Stimulated activated CD4-positive, alpha-beta T cell treated with anti-CD3 and anti-CD28 coated beads, Interleukin-1b, Interleukin-23, amount 100 ng/mL, for 24 hours (primary cell): ENCODE measurements at places on chromosomes 2 and 18.

- DNase-seq: no peak
Measured at GRCh38 chr2:980176-980575, 29.5 kb downstream of the SNTG2 start.

DNA sequence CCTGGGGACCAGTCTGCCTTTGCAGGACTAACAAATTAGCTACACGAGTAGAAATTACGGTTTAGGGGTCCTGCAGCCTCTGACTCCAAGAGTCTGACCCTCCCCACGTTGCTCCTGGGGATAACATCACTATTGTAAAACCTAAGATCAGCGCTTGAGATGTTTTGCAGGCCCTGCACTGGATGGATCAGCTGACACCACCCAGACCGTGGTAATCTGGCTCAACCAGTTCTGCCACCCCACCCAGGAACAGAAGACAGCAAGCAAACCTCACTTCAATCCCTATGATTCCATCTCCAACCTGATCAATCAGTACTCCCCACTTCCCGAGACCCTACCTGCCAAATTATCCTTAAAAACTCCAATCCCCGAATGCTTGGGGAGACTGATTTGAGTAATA, 31.7 kb downstream of the NGEF start:
- no peak for DNase-seq

GRCh38 chr2:239806276-239806675, 218.9 kb downstream of the NDUFA10 start:
- DNase-seq: no peak

- no peak for DNase-seq
Measured at GRCh38 chr2:127163921-127164320, 56.2 kb downstream of the CYP27C1 start.

GRCh38 chr2:58006256-58006951, 40.2 kb upstream of the VRK2 start:
- DNase-seq: no peak

DNA sequence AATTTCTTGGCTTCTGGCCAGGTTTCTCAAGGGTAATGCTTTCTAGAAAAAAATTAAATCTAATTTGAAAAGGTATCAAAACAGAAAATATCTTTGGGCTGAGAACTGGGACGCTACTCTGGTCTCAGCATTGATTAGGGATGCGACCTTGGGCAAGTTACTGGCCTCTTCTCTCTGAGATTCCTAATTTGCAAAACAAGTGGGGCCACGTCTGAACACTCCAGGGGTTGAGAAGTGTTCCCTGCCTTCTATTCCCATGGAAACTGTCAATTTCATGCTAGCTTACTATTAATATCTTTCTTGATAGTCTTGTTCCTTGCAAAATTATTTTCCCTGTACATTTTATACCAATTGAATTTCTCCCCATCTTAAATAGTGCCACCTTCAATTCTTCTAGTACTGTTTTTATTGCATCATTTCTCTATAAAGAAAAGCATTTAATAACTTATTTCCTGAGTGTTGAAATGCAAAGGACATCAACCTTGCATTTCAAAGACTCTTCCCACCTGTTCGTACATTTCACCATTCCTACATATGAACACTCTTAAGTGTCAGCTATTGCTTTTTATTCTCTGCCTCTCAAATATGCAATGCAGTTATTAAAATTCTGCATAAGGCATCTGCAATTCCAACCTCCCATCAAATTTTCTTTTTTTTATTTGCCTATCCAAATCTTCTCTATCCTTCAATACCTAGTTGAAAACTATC, 118.3 kb upstream of the DSEL start:
- no peak for DNase-seq

DNA sequence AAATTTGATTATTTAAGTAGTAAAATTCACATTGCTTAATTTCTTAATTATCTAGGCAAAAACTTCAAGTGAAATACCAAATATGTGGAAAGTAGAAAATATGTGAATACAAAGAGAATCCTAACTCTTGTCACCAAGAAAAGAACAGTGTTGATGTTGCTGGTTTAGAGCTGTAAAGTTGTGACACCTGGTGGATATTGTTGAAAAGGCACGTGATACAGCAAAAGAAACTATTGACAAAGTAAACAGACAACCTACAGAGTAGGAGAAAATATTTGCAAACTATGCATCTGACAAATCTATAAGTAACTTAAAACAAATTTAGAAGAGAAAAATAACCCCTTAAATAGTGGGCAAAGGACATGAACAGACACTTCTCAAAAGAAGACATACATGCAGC, 25.6 kb upstream of the ZC3H15 start:
- DNase-seq: no peak

- no peak for DNase-seq
Measured at GRCh38 chr2:38930600-38930999, 40.9 kb downstream of the ARHGEF33 start.

DNA sequence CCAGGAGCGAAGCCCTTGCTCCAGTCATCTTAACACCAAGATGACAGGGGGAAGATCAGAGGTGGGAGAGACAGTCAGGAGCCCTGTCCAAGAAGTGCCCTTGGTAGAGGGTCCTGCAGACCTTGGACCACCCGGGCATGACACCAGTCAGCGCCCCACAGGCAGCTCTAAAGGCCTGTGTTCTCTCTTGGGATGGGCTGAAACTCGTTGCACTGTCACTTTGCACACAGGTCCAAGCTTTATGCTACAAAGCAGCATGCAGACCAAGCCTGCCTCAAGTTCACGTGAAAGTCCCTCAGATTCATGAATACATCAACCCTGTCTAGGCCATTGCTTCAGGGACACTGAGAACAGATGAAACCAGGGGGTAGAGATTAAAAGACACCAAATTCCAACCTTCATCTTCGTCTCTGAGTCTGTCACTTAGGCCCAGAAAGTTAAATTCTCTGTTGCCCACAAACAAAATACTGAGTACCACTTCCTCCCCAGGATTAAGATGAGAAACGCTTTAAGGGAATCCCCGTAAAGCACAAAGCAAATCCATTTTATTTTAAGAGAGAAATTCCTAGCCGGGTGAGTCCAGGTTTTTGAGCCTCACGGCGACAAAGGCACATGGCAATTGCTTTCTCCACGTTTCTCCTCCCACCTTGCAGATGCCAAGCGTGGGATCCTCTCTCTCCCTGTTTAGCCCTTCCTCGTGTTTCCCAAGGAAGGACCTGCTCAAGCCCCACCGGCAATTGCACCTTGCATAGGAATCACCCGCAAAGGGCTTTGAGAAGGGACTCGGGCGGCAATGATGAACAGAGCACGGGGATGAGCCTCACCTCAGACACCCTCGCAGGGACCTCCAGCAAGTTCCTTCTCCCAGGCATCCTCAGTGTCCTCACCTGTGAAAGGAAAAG, 75.0 kb upstream of the ID2 start:
- DNase-seq: no peak

DNA sequence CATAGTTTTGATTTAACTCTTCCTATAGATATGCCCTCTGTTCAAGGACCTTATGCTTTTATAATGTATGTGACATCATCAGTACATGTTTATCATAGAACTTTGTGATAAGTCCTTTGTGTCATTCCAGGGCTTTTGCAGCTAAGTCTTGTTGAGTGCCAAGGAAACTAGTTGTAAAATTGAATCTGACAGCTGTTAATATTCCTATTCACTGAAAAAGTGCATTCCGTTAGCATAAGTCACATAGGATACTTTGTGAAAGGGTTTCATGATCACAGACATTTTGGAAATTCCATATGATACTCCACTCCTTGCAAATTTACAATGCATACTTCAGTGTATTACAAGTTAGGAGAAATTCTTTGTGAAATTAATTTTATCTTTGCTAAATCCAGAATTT, 503.4 kb downstream of the CCDC85A start:
- DNase-seq: no peak

DNA sequence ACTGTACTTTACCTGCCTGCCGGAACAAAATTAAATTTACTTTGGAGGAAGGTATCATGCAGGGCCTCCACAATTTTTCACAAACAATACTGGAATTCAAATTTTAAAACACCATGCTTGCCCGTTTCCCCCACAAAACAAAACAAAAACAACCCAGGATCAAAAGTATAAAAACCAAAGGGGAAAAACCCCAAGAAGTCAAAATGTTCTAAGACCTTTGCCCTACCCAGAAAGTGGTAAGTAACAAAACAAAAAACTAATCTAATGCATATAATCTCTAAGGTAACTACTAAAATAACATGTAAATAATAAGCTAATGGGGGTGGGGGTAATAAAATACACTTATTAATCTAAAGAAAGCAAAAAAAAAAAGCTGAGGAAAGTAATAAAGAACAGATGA, 60.5 kb downstream of the CUL3 start:
- DNase-seq: no peak

- DNase-seq: peak; percentile 6
Measured at GRCh38 chr2:71358931-71359671, 27.5 kb downstream of the ZNF638 start.

DNA sequence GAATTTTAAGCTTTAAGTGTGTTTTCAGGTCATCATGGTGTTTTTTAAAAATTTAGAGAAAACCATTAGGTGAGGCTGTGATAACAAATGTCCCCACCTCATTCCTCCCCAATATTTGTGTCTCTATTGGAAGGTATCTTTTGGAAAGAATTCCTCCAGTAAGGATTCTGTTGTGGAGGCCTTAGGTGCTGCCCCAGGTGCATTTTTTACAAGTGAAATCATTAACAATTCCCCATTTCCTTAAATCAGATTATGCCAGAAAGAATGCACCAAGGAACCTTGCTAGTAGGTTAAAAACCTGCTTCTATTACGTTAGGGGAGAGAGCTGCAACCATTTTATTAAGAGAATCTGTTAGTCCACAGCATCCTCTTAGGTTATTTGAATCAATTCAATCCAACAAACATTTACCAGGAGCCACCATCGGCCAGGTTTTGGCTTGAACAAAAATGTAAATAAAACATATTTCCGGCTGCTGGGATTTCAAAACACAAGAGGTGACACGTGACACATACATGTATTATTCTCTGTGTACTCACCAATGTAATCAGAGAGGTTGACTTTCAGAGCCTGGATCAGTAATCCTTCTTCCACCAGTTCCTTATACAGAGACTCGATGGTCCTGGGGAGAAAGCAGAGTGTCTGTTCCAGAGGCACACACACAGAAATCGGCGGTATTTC, 112.5 kb upstream of the ASB18 start:
- DNase-seq: no peak

DNA sequence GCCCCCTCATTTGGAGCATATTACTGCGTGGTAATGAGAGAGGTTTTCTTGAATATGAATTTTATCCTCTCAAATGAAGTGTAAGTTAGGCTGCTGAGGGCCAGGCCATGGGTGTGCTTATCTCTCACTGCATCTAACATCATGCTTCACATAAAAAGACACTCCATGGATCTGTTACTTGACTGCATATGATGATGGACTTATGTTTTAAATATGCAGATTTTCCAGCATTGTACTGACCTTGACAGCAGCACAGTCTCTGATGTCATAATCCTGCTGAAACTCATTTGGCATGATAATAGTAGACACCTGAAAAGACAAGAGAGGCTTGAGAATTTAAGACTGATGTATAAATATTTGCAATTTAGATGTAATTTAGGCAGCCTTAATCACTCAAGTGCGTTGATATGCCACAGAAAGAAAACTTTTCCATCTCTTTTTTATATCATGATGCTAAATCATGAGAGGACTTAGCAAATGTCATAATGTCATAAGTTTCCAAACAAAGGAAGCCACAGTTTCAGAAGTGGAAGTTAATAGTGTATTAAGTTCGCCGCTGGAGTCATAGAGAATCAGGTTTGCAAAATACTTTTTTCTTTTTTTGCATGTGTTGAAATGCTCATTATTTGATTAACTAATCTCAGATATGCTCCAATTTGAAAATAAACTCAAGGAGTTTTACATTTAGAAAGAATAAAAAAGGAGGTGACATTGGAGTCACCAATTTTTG, 62.7 kb upstream of the CD302 start:
- no peak for DNase-seq

- no peak for DNase-seq
Measured at GRCh38 chr18:78526275-78526674, 453.3 kb upstream of the SALL3 start.

DNA sequence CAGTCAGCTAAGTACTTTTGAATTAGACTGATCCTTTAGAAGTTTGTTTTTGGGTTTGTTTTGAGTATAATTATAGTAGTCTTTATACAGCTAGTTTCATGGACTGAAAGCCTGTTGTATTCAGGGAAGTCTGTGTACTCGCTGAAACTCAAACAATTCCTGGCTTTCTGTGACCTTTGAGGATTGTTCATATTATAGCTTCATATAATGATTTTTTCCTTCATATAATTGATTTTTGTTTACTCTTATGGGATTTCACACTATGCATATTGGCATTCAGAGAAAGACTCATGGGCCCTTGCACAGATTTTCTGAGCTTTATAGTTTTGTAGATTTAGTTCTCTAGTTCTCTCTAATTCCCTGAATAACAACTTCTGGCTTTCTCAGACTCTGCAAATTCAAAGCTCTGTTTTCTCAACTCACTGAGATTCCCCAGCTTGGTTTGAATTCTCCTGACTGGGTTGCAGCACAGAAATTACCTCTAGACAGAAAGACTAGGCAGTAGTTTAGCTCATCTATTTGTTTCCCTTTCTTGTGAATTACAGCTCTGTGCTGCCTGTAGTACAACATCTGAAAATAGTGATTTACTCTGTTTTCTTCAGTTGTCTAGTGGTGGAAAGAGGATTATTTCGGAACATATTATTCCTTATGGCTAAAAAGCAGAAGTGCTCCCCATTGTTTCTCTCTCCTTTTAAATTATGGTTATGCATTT, 495.9 kb upstream of the CNTNAP5 start:
- DNase-seq: no peak

DNA sequence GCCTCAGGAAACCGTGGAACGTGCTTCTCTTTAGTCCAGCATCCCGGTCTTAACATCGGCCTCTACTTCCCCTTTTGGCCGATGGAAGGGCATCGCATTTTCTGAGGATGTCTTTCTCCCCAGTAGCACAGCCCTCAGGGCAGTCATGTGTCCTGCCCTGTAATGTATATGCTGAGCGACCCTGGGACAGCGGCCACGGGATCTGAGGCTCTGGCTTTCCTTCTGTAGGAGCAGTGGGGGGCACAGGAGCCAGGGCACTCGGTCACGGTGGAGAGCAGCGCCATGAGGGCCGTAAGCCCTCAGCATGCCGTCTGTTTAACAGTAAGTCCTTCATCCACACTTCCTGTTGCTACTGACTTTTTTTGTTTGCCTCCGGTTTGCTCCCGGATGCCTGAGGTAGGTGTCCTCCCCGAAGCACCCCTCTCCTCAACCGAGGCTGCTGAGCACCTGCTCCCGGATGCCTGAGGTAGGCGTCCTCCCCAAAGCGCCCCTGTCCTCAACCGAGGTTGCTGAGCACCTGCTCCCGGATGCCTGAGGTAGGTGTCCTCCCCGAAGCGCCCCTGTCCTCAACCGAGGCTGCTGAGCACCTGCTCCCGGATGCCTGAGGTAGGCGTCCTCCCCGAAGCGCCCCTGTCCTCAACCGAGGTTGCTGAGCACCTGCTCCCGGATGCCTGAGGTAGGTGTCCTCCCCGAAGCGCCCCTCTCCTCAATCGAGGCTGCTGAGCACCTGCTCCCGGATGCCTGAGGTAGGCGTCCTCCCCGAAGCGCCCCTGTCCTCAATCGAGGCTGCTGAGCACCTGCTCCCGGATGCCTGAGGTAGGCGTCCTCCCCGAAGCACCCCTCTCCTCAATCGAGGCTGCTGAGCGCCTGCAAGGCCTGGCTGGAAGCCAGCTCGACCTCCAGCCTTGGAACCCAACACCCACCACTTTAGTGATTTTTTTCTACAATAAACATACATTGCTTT, 169.3 kb downstream of the HDAC4 start:
- DNase-seq: no peak
